ENCODE measurements at places on chromosomes 7 and 10.

DNA sequence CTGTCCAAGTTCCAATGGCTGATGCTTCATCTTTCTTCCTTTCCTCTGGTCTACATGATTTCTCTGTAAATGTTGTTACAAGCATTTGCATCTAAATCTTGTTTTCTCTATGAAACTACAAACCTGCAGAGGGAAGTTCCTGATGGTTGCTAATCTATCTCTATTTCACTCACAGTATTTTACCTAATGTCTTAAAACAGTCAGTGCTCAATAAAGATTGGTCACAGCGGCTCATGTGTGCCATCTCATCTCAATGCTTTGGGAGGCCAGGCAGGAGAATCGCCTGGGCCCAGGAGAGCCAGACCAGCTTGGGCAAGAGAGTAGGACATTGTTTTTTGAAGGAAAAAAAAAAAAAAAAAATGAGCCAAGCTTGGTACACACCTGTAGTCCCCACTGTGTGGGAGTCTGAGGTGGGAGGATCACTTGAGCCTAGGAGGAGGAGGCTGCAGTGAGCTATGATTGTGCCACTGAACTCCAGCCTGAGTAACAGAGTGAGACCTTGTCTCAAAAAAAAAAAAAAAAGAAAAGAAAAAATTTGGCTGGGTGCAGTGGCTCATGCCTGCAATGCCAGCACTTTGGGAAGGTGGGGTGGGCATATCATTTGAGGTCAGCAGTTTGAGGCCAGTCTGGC, 71.3 kb upstream of the ARMC3 start:
- DNase-seq: no peak

DNA sequence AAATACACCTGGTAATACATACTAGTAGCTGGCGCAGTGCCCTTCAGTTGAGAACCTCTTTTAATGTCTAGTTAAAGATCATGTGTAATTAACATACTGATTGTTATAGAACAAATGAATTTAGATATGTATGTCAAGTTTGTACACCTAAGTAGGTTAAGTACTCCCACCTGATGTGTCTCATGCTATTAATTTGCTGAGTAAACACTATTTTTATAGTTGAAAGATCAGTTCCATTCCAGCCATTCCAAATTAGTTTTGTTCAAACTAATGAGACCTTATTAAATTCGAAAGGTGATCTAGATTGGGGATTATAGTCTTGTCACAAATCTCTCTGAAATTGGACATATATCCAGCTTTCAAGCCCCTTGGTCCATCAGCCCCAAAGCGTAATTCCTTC, 710.0 kb downstream of the LRMDA start:
- DNase-seq: no peak

GRCh38 chr7:124536156-124536762, 229.3 kb downstream of the GPR37 start:
- no peak for DNase-seq

GRCh38 chr7:105794741-105795729, 81.4 kb downstream of the ATXN7L1 start:
- peak; percentile 81 for DNase-seq

DNA sequence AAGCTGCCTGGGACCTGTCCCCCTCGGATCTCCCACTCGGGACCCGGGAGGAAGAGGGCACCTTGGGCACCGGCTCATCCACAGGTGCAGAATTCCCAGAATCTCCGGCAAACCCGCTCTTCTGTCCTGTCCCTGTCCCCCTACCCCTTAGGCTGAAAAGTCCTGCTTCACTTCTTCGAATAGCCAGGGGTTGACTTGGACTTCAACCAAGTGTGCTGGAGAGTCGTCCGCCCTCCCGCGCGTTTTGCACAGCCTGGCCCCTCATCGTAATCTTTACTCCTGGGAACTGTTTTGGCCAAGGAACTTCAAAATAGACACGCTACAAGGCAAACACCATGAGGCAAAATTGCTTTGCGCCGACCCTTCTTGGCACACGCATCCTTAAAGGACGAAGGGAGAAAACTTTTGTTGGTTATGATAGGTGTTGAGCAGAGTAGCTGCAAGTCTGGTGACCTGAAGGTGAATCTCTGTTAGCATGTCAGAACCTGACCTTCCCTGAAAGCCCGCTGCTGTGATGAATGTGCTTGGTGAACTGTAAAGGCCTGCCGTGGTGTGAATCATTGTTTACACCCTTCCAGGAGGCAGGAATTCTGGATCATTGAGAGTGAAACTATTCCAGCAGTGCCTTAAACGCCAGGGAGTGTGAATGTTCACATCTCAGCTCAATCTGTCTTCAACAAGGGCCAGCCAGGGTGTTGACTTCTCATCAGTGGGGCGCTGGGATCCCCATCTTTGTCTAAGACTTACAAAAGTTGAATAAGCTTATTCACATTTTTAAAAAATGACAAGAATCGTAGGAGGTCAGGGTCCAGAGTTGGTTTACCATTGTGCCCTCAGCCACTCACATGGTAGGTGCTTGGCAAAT, 589 bp upstream of the RAPGEF5 start:
- DNase-seq: peak; percentile 3

GRCh38 chr7:91911121-91911520, 29.5 kb upstream of the AKAP9 start:
- no peak for DNase-seq

DNA sequence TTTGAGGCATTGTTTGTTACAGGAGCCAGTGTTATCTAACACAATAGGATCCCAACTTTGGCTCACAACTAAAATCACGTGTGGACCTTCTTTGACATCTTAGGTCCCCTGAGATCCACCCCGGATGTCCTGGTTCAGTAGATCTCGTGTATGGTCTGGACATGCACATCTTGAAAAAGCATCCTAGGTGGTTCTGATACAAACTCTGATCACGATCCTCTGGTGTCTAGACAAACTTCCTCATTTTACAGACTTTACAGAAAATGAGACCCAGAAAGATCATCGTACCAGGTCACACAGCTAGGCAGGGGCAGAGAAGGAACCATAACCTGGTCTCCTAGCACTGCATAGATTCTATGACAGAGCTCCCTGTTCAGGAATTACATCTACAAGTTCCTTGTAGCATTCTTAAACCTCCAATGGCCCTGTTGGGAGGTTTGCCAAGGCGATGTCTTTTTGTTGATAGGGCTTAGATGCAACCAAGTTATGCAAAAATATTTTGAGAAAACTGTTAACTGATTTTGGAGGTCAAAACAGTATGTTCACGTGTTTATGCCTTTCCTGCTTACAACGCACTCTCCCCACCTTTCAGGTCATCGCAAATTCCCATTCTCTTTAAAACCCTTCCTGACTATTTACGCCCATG, 30.8 kb upstream of the CHST15 start:
- no peak for DNase-seq

- no peak for DNase-seq
These were observed 268.9 kb downstream of the PLXDC2 start for GRCh38 chr10:20085115-20085514.

DNA sequence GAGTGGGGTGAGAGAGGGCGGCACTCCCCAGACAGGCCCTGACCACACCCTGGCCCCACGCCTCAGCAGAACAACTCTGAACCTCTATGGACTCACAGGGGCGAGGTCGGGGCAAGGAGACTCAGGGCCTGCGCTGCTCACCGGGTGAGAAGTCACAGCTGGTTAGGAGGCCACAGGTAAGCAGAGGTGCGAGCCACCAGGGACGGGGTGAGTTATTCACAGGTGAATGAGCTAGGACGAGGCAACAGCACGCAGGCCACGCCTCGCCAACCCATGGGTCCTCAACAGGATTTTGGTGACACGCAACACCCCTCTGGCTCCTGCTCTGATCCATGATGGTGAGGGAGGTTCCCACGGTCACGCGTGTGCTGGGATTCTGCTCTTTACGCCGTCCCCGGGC, 202.5 kb downstream of the ADARB2 start:
- no peak for DNase-seq

- DNase-seq: no peak
These were observed 116.5 kb upstream of the ADAM12 start for GRCh38 chr10:126504761-126505112.

- peak; percentile 20 for DNase-seq
These were observed 589.5 kb downstream of the ARL4A start for GRCh38 chr7:13276977-13277376.

DNA sequence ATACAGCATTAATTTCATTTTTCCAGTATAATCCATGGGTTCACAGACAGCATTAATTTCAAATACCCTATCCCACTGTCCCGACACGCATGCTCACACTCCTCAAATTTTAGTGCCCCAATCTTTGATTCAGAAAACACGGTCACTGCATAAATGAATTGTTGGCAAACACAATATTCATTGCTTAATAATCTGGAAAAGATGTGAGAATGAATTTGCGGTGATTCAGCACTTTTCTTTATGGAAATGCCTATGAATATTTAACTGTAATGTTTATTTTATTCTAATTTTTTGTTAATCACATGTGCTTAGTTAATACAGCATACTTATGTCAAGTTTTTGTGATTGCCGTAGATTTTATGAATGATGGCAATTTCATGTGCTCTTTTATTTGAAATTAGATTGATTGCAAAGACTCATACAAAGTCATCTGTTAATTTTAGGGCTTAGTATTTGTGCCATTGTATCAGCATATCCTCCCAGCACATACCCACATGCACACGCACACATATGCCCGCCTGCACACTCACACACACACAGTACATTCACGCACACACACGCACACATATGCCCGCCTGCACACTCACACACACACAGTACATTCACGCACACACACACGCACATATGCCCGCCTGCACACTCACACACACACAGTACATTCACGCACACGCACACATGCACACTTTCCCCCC, 35.1 kb downstream of the MACROH2A2 start:
- peak; percentile 8 for DNase-seq

DNA sequence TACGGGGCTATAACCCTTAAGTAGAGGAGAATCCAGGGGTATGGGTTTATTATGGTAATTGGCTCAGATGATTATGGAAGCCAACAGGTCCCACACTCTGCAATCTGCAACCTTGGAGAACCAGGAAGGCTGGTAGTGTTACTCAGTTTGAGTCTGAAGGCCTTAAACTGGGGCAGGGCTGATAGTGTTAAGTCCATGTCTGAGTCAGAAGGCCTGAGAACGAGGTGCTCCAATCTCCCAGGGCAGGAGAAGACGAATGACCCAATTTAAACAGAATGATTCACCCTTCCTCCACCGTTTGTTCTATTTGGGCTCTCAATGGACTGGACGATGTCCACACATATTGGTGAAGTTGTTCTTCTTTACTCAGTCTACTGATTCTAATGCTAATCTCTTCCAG, 244.5 kb upstream of the PTER start:
- DNase-seq: no peak

DNA sequence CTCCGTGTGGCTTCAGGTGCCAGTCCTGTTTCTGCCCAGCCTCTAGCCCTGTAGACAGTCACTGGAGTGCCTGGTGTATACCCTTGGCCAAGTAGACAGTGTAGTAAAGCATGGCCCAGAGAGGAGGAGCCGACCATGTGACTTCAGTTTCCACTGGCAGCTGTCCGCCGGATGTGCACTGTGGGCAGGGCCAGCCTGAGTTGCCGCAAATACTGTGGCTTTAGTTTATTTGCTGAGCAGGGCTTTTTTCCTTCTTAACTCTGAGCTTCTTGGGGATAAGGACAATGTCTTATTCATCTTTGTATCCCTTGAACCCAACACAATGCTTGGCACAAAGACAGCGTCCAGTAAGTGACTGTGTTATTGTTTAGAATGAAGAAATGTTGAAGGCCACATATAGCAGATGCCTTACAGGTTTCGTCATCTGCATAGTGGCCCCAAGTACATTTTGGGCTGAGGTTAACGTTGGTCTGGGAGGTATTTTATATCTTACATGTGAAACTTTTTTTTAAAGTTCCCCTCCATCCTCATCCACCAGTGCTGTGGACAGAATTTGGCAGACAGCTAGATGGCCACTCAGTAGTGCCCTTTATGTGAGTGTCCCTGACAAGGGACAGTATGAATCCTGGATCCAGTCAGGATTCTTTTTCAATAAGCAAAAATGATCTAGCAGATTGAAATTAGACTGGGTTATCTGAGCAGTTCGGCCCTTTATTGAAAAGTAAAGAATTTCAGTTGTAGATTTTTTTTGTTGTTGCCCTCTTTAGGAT, 40.6 kb downstream of the CYP17A1 start:
- peak; percentile 73 for DNase-seq

- no peak for DNase-seq
These were observed 1098.5 kb upstream of the LRRTM3 start for GRCh38 chr10:65827359-65827758.

GRCh38 chr7:56537952-56538351, 421.7 kb upstream of the NUPR2 start:
- DNase-seq: no peak

DNA sequence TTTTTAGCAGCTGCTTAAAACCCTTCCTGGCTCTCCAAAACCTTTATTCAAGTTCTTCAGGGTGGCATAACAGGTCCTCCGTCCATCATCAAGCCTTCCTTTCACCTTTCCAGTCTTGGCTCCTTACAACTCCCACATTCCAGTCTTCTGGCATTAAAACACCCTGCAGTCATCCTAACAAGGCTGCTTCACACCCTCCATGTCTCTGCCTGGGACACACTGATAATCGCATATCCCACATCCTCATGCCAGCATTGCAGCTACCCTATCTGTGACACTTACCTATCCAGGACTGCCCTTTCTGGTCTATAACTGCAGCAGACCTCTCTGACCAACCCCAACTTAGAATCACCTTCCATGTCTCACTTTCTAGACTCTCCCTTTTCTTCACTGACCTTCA, 2.6 kb upstream of the TLL2 start:
- no peak for DNase-seq

- no peak for DNase-seq
These were observed 51.8 kb downstream of the ARHGAP12 start for GRCh38 chr10:31876652-31877352.

Data from fibroblast of pulmonary artery (primary cell).